ENCODE measurements at places on chromosomes 7 and 10.

GRCh38 chr10:132689721-132690360 lies 96.1 kb downstream of the NKX6-2 start:
- DNase-seq: no peak

DNA sequence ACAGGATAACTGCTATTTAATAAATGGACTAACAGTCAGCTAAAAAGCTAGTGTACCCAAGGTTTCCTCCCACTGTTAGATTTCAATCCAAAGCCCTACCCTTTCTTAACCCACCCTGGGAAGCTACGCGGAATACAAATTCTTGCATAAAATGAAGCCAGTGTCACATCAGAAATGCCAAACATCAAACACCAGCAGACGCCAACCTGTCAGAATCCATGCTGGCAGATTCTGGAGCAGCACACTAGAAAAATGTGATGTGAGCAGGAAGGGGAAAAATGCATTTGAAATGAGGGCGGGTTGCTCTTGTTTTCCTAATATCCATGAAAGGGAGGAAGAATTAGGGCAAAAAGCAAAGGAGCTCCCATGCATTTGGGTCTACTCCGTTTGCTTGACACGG lies 16.1 kb upstream of the JCAD start:
- no peak for DNase-seq

GRCh38 chr7:17126413-17127268 lies 171.8 kb upstream of the AHR start:
- DNase-seq: no peak

DNA sequence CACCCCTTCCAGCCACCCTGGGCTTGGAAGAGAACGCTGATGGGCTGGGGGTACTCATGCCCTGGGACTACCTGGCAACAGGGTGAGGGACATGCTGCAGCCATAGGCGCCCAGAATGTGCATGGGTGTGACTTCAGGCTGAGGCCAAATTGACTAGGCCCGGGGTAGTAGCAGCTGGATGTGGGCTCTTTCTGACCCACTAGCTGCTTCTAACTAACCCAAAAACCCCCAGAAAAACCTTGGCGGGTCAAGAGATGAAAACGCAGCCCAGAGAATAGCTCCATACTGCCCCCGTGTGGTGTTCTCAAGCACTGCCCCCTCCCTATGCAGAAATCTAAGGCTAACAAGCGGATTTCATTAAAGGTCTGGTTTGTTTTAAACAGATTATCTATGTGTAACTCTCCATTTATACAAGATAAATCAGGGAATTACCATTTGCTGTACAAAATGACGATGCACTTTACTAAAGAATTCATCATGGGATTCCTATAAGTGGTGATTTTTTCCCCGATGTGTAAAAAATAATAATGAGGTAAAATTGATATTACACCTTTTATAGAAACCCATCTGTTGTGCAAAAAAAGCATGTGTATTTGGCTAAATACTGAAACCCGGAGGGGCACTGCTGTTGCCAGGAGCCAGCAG lies 4.2 kb downstream of the SMARCD3 start:
- peak; percentile 79 for DNase-seq

GRCh38 chr10:72727130-72727529 lies 35.2 kb downstream of the MCU start:
- no peak for DNase-seq

DNA sequence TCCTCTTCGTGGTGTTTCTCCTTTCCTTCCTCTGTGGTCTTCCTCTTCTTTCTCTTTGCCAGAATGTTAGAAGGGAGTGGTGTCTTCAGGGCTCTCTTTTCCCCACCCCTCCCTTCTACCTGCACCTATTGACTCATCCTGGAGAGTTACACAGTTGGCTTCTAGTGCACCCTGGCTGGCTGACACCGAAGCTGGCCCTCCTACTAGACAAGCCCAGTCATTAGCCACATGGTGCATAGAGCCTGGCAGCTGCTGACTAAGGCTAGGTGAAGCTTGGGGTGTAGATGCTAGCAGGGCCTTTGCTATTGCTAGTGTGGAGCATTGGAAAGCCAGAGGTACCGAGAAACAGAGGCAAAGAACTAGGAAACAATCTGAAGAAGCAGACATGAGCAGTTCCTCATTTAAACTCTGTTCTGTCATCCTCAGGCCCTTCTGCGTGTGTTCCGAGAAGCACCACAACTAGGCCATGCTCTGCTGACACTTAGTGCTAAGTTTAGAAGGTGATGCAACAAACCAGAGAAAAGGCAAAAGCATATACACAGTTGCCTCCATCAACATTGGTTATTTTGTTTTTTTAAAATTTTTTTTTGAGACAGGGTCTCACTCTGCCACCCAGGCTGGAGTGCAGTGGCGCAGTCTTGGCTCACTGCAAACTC lies 213.9 kb downstream of the BAMBI start:
- no peak for DNase-seq

- peak; percentile 54 for DNase-seq
Observed at GRCh38 chr10:99667108-99667751, 7.9 kb downstream of the ENTPD7 start.

- DNase-seq: peak; percentile 88
Observed at GRCh38 chr10:132637477-132638129, 100.0 kb downstream of the INPP5A start.

Data from AG20443 (cell line).